ENCODE measurements at places on chromosomes 12 and 14. TPM values are rescaled to one million over a fixed set of nuclear protein-coding genes. Genes with fewer than 3 reads are reported as not detected.

DNA sequence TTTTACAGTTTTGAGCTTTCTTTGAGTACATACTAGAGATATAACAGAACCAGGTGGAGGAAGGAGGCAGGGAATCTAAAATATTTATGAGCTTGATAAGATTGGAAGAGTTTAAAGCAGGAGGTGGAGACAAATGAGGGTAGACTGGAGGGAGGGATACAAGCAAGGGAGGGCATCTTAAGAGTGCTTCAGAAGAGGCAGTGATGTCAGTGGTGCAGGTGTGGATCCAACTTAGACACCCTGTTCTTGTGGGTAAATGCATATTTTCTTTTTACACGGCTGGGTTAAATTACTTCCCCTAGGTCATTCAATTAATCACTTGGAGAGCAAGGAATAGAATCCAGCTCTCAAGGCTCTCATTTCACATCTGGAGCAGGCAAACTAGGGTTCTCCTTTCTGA lies 146.1 kb upstream of the LRIG3 start:
- DNase-seq = no peak
- peaks cover 39% of the 10 kb centered on the region for H3K4me1 ChIP-seq
- peak overlapping the region; percentile 9 for H3K27ac ChIP-seq
- no peaks in the 10 kb centered on the region for H3K36me3 ChIP-seq
- no peak overlapping the region for H3K4me3 ChIP-seq

DNAJC22 gene
- total RNA-seq = 0.25 TPM

DNA sequence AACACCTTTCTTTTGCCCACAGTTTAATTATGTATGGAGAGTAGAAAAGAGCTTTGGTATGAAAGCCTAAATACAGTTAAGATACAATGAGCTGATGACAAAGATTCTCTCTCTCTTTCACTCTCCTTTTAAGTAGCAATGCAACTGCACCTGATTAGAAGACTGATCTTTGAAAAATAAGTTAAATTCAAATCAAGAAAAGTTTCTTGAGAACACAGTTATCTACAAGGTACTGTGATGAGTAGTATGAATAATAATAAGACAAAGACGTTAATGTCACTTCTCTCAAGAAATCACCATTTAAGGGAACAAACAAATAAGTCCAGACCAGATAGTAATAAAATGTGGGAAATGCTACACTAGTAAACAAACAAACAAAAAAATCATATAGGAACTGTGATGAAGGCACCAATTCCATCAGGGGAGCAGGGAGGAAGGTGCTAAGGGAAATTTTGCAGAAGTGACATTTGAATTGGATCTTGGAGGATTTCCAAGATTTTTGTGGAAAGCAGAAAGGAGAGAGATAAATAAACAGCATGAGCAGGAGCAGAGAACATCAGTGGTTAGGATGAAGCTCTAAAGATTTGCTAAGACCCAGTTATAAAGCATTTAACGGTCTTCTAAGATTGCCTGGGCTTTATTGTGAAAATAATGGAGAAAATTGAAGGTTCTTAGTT lies 65.2 kb upstream of the STK38L start:
- no peak overlapping the region for H3K4me3 ChIP-seq
- H3K27me3 ChIP-seq = no peaks in the 10 kb centered on the region
- H3K27ac ChIP-seq = peak overlapping the region; percentile 49
- peaks cover 28% of the 10 kb centered on the region for H3K4me1 ChIP-seq

GRCh38 chr14:54472315-54472714 lies 16.5 kb downstream of the GMFB start:
- H3K4me1 ChIP-seq = no peaks in the 10 kb centered on the region
- no peak overlapping the region for H3K4me3 ChIP-seq
- no peak overlapping the region for H3K27ac ChIP-seq
- H3K36me3 ChIP-seq = peaks cover 31% of the 10 kb centered on the region
- DNase-seq = no peak

DNA sequence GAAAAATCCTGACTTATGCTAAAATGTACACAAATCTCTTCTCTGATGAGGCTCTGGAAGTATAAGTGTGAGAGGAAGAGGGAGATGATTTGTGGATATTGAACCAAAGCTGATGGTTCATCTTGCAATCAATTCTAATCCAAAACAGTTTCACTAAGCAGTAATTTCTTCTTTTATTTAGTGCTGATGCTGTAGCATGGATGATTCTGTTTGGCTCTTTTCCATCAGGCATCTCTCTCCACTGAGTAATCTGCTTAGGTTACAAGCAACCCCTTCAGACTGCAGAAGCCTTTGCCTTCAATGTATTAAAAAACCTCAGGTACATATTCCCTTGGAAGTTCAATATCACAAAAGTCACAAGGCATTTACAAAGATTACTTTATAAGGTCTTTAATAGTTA lies 159.1 kb upstream of the CCDC198 start:
- DNase-seq = no peak
- no peak overlapping the region for H3K4me3 ChIP-seq
- H3K27me3 ChIP-seq = no peaks in the 10 kb centered on the region
- H3K4me1 ChIP-seq = peaks cover 12% of the 10 kb centered on the region
- H3K36me3 ChIP-seq = no peaks in the 10 kb centered on the region
- no peak overlapping the region for H3K27ac ChIP-seq

DNA sequence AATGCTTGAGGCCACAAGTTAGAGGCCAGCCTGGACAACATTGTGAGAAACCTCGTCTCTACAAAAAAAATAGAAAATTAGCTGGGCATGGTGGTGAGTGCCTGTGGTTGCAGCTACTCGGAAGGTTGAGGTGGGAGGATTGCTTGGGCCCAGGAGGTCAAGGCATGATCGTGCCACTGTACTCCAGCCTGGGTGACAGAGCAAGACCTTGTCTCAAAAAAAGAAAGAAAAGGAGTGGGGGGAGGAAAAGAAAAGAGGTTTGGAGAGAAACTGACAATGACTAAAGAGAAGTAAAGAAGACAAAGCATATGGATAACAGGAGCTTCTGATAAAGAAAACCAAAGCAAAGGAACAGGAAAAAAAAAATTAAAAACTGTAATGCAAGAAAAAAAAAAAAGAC lies 37.4 kb upstream of the SELPLG start:
- no peaks in the 10 kb centered on the region for H3K27me3 ChIP-seq
- H3K4me3 ChIP-seq = no peak overlapping the region
- peaks cover 34% of the 10 kb centered on the region for H3K36me3 ChIP-seq
- H3K4me1 ChIP-seq = peaks cover 14% of the 10 kb centered on the region
- H3K27ac ChIP-seq = peak overlapping the region; percentile 70

DNA sequence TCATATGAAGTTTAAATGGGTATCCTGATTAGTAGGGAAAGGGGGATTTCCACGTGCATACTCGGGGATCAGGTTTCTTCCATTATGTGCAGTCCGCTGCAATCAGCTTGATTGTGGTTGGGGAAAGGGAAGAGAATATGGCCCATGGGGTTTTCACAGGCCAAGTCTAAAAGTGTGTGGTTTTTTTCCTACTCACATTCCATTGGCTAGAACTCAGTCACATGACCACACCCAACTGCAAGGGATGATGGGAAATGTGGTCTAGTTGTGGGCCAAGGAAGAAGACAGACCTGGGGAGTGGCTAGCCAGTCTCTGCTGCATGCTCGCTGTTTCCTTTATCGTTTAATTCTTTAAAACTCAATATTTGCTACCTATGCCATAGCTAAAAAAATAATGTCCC lies 105.1 kb downstream of the PRIMA1 start:
- no peak overlapping the region for H3K27ac ChIP-seq
- peaks cover 10% of the 10 kb centered on the region for H3K4me1 ChIP-seq
- H3K4me3 ChIP-seq = no peak overlapping the region
- H3K36me3 ChIP-seq = no peaks in the 10 kb centered on the region

GRCh38 chr12:111362687-111363475 lies 6.0 kb downstream of the PHETA1 start:
- peaks cover 4% of the 10 kb centered on the region for H3K36me3 ChIP-seq
- DNase-seq = no peak
- H3K27me3 ChIP-seq = no peaks in the 10 kb centered on the region
- no peak overlapping the region for H3K4me3 ChIP-seq

GRCh38 chr12:132053338-132054330 lies 90.5 kb downstream of the DDX51 start:
- DNase-seq = no peak
- H3K4me1 ChIP-seq = no peaks in the 10 kb centered on the region
- H3K4me3 ChIP-seq = no peak overlapping the region

- H3K27me3 ChIP-seq = no peaks in the 10 kb centered on the region
- no peaks in the 10 kb centered on the region for H3K36me3 ChIP-seq
- H3K4me3 ChIP-seq = no peak overlapping the region
- H3K27ac ChIP-seq = peak overlapping the region; percentile 71
- peak; percentile 55 for DNase-seq
- peaks cover 24% of the 10 kb centered on the region for H3K4me1 ChIP-seq
These were observed 19.9 kb downstream of the CDKN1B start for GRCh38 chr12:12736759-12737676.

DNA sequence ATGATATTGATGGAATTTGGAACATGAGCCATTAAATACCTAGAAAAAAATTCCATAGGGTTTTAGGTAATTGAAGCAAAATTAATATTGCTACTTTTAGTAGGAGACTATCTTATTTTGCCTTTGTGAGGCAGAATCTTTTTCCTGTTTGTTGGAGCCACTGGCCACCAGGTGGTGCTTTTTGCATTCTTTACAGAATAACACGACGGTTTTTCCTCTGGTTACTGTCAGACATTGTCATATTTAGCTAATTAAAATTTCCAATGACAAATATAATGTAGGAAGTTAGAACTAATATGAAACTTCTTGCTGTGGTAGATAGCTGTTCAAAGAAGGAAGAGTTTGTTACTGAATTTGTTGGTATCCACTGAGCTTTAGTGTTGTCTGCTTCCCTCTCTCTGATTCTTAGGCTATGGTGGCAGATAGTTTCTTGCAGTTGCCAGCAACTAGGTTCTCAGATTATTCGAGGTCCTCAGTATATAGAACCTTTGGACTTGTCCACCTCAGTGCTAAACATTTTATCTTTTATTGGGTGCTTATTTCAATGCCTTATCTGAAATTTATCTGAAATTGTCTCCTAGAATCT lies 25.7 kb downstream of the RAB21 start:
- DNase-seq = peak; percentile 59
- no peak overlapping the region for H3K4me3 ChIP-seq
- H3K27me3 ChIP-seq = no peaks in the 10 kb centered on the region
- peaks cover 5% of the 10 kb centered on the region for H3K4me1 ChIP-seq
- H3K36me3 ChIP-seq = peaks cover 50% of the 10 kb centered on the region

CMA1 gene
- not detected for total RNA-seq

LUM gene
- total RNA-seq = not detected

TSPAN9 gene
- 12.6 TPM for total RNA-seq

DNA sequence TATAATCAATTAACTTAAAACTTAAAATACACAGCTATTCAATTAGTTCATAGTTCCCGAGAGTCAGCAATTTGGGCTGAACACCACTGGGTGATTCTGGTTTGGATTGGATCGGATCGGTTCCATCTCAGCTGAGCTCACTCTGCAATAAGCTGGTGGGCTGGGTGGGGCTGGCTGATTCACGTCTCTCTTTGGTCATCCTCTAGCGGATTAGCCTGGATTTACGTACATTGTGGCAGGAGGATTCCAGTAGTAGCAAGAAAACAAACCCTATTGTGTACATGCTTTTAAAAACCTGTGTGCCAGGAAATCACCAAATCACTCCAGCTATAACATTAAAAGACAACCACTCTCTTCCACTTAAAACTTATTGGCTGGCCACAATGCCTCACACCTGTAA lies 3.2 kb upstream of the CLEC4C start:
- H3K36me3 ChIP-seq = no peaks in the 10 kb centered on the region
- no peak overlapping the region for H3K27ac ChIP-seq
- no peaks in the 10 kb centered on the region for H3K4me1 ChIP-seq

ATXN3 gene
- 31.6 TPM for total RNA-seq

DNA sequence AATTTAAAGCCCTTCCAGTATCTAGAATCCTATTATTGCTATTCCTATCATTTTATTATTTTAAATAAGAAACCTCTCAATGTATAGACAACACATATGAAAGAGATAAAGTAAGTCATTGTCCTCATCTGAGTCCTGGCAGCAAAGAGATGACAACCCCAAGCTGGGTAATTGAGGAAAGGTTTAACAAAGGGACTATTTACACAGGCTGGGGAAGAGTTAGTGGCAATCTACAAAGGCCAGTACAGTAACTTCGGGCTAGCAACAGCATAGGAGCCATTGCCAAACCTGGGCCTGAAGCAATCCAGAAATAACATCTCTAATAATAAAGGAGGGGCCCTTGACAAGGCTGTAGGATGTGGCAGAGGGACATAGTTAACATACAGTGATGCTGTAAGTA lies 11.2 kb downstream of the PDE6H start:
- no peaks in the 10 kb centered on the region for H3K36me3 ChIP-seq
- no peaks in the 10 kb centered on the region for H3K27me3 ChIP-seq
- H3K4me1 ChIP-seq = no peaks in the 10 kb centered on the region
- H3K4me3 ChIP-seq = no peak overlapping the region

- no peaks in the 10 kb centered on the region for H3K4me1 ChIP-seq
- no peak for DNase-seq
- H3K27me3 ChIP-seq = no peaks in the 10 kb centered on the region
- no peaks in the 10 kb centered on the region for H3K36me3 ChIP-seq
These were observed 248.1 kb downstream of the GLT1D1 start for GRCh38 chr12:129101404-129101803.

DNA sequence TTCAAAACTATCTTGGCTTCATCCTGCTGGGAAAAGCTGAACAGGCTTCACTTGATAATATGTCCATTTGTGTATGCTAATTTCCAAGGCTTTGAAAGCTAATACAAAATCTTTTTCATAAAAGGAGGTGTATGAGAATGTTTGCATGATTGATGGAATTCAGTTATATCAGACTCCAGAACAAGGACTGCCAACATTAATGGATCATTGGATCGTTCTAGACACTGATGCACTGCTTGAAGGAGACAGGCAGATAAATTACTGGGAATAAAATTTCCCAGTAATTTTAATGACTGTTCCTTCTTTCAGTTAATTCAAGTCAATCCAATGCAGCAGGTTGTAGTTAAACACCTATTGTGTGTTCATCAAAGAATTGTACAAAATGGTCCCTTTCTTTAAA lies 466 bp downstream of the GPRC5D start:
- no peak overlapping the region for H3K27ac ChIP-seq
- no peaks in the 10 kb centered on the region for H3K36me3 ChIP-seq
- H3K4me1 ChIP-seq = no peaks in the 10 kb centered on the region
- H3K27me3 ChIP-seq = no peaks in the 10 kb centered on the region

ASB2 gene
- not detected for total RNA-seq

- DNase-seq = peak; percentile 58
- no peaks in the 10 kb centered on the region for H3K4me1 ChIP-seq
- H3K36me3 ChIP-seq = no peaks in the 10 kb centered on the region
- H3K27ac ChIP-seq = no peak overlapping the region
These were observed 71.1 kb downstream of the PTCSC3 start for GRCh38 chr14:36105401-36105800.

SLC2A14 gene
- total RNA-seq = not detected

GRCh38 chr14:99792551-99793212 lies 531 bp upstream of the EML1 start:
- H3K27me3 ChIP-seq = no peaks in the 10 kb centered on the region
- H3K36me3 ChIP-seq = no peaks in the 10 kb centered on the region
- H3K4me3 ChIP-seq = peak overlapping the region; percentile 64
- H3K27ac ChIP-seq = no peak overlapping the region

- peaks cover 15% of the 10 kb centered on the region for H3K4me1 ChIP-seq
- peak overlapping the region; percentile 66 for H3K4me3 ChIP-seq
- H3K36me3 ChIP-seq = peaks cover 4% of the 10 kb centered on the region
- peak overlapping the region; percentile 91 for H3K27ac ChIP-seq
These were observed 56.4 kb upstream of the ATP2A2 start for GRCh38 chr12:110224379-110225304.

KRT6C gene
- 0.19 TPM for total RNA-seq
